ENCODE measurements at places on chromosomes 6 and 20. TPM values are rescaled to one million over a fixed set of nuclear protein-coding genes. Genes with fewer than 3 reads are reported as not detected.

Gene LY6G6F
- total RNA-seq = not detected

- H3K4me3 ChIP-seq = no peak overlapping the region
- H3K27ac ChIP-seq = no peak overlapping the region
- no peaks in the 10 kb centered on the region for H3K27me3 ChIP-seq
Observed at GRCh38 chr20:57680934-57681914, 28.6 kb downstream of the PMEPA1 start.

- H3K27me3 ChIP-seq = no peaks in the 10 kb centered on the region
- peaks cover 29% of the 10 kb centered on the region for H3K4me1 ChIP-seq
- peak; percentile 19 for DNase-seq
- H3K36me3 ChIP-seq = no peaks in the 10 kb centered on the region
Observed at GRCh38 chr6:111417181-111417585, 65.8 kb downstream of the REV3L start.

DNA sequence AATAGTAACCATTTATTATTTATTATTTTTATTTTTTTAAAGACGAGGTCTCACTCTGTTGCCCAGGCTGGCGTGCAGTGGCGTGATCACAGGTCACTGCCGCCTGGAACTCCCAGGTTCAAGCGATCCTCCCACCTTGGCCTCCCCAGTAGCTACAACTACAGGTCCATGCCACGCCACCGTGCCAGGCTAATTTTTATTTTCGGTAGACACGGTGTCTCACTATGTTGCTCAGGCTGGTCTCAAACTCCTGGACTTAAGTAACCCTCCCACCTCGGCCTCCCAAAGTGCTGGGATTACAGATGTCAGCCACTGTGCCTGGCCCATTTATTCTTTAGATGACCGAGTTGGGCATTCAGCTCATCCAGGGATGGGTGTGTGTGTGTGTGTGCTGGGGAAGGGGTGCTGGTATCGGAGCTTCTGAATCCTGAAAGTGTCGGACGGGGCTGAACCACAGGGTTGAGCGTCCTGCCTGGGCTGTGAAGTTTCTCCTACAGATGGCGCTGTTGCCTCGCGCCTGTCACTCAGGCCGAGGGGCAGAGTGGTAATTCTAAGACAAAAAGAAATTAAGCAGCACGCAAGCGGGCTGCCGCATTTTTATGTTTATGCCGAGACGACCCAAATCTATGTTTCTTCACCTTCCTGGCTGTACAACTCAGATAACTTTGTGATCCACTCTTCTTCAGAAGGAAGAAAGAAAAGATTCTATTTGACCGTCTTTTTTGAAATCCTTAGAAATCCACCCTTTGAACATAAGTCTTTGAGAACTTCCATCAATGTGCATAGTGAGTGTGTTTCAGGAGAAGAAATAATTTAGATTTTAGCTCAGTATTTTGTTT is 252.8 kb downstream of the CDH26 start:
- H3K27ac ChIP-seq = no peak overlapping the region
- peak; percentile 52 for DNase-seq
- no peaks in the 10 kb centered on the region for H3K27me3 ChIP-seq

Gene ZNF512B
- 45.8 TPM for total RNA-seq

Gene BMP6
- total RNA-seq = not detected

- H3K27ac ChIP-seq = peak overlapping the region; percentile 46
- no peaks in the 10 kb centered on the region for H3K27me3 ChIP-seq
- H3K4me1 ChIP-seq = peaks cover 6% of the 10 kb centered on the region
- no peak for DNase-seq
- no peaks in the 10 kb centered on the region for H3K36me3 ChIP-seq
Observed at GRCh38 chr6:98944598-98945081, 3.1 kb downstream of the FBXL4 start.

GRCh38 chr20:49367113-49367512 is 89.3 kb upstream of the ZNFX1 start:
- no peaks in the 10 kb centered on the region for H3K36me3 ChIP-seq
- no peak for DNase-seq
- H3K27ac ChIP-seq = no peak overlapping the region
- H3K4me1 ChIP-seq = no peaks in the 10 kb centered on the region

- no peaks in the 10 kb centered on the region for H3K4me1 ChIP-seq
- no peak for DNase-seq
- no peaks in the 10 kb centered on the region for H3K36me3 ChIP-seq
- H3K27me3 ChIP-seq = no peaks in the 10 kb centered on the region
- peak overlapping the region; percentile 40 for H3K27ac ChIP-seq
- H3K4me3 ChIP-seq = no peak overlapping the region
Observed at GRCh38 chr20:37939701-37940560, 37.0 kb downstream of the VSTM2L start.

GRCh38 chr6:146408583-146408982 is 135.1 kb upstream of the RAB32 start:
- H3K4me1 ChIP-seq = no peaks in the 10 kb centered on the region
- H3K4me3 ChIP-seq = no peak overlapping the region
- H3K36me3 ChIP-seq = no peaks in the 10 kb centered on the region
- no peaks in the 10 kb centered on the region for H3K27me3 ChIP-seq
- DNase-seq = no peak

DNA sequence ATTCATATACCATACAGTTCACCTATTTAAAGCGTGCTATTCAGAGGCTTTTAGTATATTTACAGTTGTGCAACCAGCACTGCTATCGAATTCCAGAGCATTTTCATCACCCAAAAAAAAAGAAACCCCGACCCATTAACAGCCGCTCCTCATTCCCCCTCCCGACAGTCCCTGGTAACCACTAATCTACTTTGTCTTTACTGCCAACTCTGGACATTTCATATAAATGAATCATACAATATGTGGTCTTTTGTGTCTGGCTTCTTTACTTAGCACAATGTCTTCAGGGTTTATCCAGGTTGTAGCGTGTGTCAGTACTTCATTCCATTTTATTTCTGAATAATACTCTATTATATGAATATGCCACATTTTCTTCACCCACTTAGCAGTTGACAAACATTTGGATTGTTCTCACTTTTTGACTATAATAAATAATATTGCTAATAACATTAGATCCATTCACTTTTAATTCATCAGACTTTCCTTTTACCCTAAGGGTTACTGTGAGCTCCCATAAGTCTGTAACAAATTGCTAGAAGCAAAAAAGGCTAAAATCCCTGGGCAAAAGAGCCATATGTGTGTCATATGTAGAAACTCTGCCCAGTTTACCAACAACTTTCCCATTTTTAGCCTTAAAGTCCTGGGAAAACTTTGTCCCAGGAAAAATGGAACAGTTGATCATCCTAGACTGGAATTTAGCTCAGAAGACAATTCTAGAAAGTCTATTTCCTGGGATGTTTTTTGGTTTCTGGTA is 23.2 kb upstream of the ROS1 start:
- no peaks in the 10 kb centered on the region for H3K36me3 ChIP-seq
- no peak overlapping the region for H3K27ac ChIP-seq
- DNase-seq = no peak
- H3K4me3 ChIP-seq = no peak overlapping the region
- no peaks in the 10 kb centered on the region for H3K4me1 ChIP-seq

Gene FRK
- 0.60 TPM for total RNA-seq

GRCh38 chr6:51495610-51496396 is 591.6 kb downstream of the PKHD1 start:
- no peaks in the 10 kb centered on the region for H3K27me3 ChIP-seq
- peaks cover 19% of the 10 kb centered on the region for H3K4me1 ChIP-seq
- DNase-seq = no peak

Gene RNF217
- total RNA-seq = 20.6 TPM

DNA sequence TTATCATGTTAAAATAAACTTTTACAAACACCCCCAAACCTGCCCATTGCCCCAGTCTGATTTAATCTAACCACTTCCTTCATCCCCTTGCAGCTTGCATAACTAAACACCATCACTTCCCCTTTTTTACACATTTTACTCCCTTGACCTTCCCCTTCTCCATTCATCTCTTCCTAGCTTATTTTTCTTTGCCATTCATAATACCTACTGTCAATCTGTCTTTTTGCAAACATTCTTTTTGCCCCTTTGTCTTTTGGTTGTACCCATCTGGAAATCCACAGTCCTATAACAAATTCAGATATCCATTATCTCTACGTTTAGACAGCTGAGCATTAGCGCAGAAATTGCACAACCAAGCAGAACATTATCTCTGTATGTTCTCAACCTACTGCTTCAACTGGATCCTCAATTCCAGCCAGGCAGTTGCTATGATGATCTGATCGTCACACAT is 51.2 kb downstream of the C6orf52 start:
- H3K4me3 ChIP-seq = no peak overlapping the region
- H3K27ac ChIP-seq = no peak overlapping the region
- H3K36me3 ChIP-seq = no peaks in the 10 kb centered on the region
- H3K4me1 ChIP-seq = no peaks in the 10 kb centered on the region
- DNase-seq = no peak
- H3K27me3 ChIP-seq = no peaks in the 10 kb centered on the region

DNA sequence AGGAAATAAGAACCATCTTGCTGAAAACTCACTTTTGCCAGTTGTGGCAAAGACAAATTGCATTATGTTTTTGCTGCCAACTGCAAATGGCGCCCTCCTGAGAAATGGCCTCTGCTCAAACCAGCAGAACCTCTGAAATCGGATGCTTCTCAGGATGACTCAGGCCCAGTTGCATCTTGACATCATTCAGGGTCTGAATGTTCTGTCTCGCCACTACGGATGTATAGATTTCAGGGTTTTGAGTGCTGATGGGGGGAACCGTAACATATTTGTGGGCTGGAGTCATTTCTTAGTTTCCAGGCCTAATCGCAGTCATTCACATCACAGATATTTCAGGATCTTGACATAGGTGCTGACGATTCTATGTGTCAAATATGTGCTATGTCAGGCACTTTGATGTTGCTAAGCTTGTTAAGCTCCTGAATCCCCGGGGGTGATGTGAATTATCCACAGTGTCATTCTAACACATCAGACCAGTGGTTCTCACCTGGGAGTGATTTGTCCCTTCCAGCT is 207.1 kb downstream of the NFATC2 start:
- H3K4me1 ChIP-seq = no peaks in the 10 kb centered on the region
- no peak for DNase-seq
- no peak overlapping the region for H3K4me3 ChIP-seq
- no peaks in the 10 kb centered on the region for H3K27me3 ChIP-seq
- no peak overlapping the region for H3K27ac ChIP-seq
- H3K36me3 ChIP-seq = no peaks in the 10 kb centered on the region

GRCh38 chr20:35246723-35247122 is 20.2 kb downstream of the MMP24 start:
- no peak overlapping the region for H3K4me3 ChIP-seq
- H3K27ac ChIP-seq = no peak overlapping the region
- DNase-seq = no peak
- peaks cover 4% of the 10 kb centered on the region for H3K4me1 ChIP-seq

Gene SPATA2
- total RNA-seq = 6.0 TPM

DNA sequence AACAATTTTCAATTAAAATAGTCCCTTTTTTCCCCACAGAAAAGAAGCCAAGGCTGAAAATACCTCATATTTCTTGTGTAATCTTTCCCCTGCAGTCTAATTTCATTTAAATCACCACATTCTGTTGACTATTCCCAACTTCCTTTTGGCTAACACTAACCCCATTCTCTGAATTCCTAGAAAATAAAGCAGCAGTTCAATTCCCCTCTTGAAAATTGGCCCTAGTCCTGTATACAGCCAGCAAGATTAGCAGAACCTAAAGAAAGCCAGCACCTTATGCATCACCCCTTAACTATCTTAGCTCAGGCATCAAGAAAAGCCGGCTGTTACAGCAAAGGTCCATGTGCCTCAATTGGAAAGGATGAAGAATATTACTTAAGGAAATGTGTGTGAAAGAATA is 69.7 kb downstream of the MDN1 start:
- no peaks in the 10 kb centered on the region for H3K4me1 ChIP-seq
- H3K36me3 ChIP-seq = peaks cover 54% of the 10 kb centered on the region
- H3K27me3 ChIP-seq = no peaks in the 10 kb centered on the region
- DNase-seq = peak; percentile 13

GRCh38 chr6:137917551-137918325 is 50.7 kb downstream of the TNFAIP3 start:
- no peaks in the 10 kb centered on the region for H3K4me1 ChIP-seq
- no peak overlapping the region for H3K27ac ChIP-seq
- H3K4me3 ChIP-seq = no peak overlapping the region
- no peaks in the 10 kb centered on the region for H3K36me3 ChIP-seq
- no peaks in the 10 kb centered on the region for H3K27me3 ChIP-seq
- no peak for DNase-seq

Gene OPN5
- 0.14 TPM for total RNA-seq

Gene PLEKHG1
- 8.5 TPM for total RNA-seq

DNA sequence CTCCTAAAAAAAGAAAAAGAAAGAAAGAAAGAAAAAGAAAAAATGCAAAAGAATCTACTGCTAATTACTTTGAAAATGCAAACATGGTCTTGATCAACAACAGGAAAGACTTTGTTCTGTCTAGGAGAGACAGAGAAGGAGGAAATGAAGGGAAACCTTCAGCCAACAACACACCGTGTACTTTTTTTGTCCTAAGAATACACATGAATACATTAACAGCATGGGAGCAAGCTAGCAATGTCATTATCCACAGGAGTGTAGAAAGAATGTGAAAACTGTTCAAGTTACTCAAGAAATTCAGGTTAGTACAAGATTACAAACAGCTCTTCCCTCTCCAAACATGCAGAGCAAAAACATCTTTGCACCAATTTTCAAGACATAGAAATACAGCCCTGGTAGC is 326.3 kb downstream of the UBE3D start:
- no peak for DNase-seq
- H3K27ac ChIP-seq = no peak overlapping the region
- H3K36me3 ChIP-seq = no peaks in the 10 kb centered on the region
- no peaks in the 10 kb centered on the region for H3K4me1 ChIP-seq
- H3K27me3 ChIP-seq = no peaks in the 10 kb centered on the region
- H3K4me3 ChIP-seq = no peak overlapping the region

DNA sequence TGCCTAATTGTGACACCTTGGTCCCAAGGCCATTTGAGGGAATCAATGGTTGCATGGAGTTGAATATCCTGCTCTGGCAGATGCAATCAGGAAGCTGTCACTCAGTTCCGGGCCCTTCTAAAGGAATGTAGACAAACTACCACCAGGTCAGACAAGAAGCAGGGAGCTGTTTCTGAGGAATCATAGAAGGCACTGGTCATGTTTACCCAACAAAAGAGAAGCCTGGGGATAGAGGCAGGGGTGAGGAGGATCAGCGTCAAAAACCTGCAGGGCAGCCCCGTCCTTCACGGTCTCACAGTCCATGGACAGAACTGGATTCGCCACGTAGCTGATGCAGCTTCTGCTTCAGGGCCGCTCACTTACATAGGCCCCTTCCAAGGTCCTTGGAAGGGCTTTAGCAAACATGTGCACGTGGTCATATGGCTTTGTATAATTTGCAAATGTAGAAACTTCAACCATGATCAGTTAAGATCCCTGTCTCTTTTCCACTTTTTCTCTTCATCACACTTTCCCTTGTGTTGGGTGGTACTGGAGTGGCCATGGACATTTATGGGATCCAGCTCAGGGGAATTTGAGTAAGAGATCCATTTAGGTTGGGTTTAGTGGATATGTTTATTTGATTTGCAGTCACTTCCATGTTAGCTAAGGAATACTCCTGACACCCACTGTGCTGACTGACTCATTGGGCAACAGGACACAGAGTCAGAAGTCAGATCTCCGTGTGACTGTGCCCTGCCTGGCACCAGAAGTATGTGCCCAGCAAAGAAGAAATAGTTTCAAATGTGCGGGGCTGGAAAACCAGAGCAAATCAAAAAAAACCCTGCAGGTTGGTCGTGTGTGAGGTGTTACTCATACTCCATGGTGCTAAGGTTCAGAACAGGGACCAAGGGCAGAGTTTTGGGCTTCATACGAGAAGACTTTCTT is 60.0 kb upstream of the ZFAND3 start:
- no peak overlapping the region for H3K4me3 ChIP-seq
- DNase-seq = no peak
